ENCODE measurements at places on chromosomes 4 and X.

DNA sequence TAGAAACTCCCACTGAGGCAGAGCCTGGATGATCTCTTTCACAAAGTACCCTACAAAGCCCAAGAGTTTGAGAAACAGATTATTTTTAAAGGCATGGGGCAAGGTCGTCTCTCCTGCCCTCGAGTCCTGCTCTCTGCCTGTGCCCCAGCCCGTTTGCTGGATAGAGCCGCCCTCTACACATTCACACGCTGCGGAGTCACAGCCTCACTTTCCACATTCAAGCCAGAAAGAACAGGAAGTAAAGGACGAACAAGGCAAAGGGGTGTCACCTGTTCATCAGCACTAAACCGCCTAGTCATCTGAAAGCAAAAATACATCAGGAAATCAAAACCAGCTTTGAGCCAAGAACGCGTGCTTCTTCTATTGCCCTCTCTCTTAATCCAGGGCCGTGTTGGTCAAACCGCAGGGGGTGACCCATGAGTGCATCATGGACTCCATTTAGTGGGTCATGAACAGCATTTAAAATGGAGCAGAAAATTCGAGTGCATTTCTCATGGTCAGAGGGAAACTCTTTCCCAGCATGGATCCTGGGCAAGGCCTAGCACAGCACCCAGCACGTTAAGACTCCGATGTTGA is 83.4 kb downstream of the PHKA2 start:
- H3K27ac ChIP-seq = no peak overlapping the region
- H3K36me3 ChIP-seq = no peaks in the 10 kb centered on the region
- no peak overlapping the region for H3K4me3 ChIP-seq
- DNase-seq = no peak
- no peaks in the 10 kb centered on the region for H3K27me3 ChIP-seq

DNA sequence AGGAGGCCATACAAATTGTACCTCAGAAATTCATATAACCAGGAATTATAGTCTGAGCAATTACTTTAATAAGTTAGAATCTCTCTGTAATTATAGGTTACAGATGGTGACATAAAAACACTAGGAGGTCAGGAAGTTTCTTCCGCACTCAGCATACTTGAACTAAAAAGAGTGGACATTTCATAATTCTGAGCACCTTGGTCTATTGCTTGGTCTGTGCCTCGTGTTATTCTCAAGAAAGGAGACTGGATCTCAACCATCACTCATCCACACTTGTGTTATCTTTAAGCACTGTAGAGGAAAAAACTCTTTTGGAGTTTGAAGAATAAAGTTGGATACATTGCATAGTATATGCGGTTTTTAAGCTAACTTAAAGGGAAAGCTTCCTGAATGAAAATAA is 91.1 kb downstream of the SYNPO2 start:
- H3K27ac ChIP-seq = no peak overlapping the region
- H3K36me3 ChIP-seq = no peaks in the 10 kb centered on the region
- H3K4me3 ChIP-seq = no peak overlapping the region
- H3K4me1 ChIP-seq = no peaks in the 10 kb centered on the region

- no peaks in the 10 kb centered on the region for H3K36me3 ChIP-seq
- DNase-seq = no peak
- H3K27ac ChIP-seq = no peak overlapping the region
- no peaks in the 10 kb centered on the region for H3K27me3 ChIP-seq
- H3K4me1 ChIP-seq = no peaks in the 10 kb centered on the region
Measured at GRCh38 chrX:87160435-87161010, 357.1 kb upstream of the KLHL4 start.

DNA sequence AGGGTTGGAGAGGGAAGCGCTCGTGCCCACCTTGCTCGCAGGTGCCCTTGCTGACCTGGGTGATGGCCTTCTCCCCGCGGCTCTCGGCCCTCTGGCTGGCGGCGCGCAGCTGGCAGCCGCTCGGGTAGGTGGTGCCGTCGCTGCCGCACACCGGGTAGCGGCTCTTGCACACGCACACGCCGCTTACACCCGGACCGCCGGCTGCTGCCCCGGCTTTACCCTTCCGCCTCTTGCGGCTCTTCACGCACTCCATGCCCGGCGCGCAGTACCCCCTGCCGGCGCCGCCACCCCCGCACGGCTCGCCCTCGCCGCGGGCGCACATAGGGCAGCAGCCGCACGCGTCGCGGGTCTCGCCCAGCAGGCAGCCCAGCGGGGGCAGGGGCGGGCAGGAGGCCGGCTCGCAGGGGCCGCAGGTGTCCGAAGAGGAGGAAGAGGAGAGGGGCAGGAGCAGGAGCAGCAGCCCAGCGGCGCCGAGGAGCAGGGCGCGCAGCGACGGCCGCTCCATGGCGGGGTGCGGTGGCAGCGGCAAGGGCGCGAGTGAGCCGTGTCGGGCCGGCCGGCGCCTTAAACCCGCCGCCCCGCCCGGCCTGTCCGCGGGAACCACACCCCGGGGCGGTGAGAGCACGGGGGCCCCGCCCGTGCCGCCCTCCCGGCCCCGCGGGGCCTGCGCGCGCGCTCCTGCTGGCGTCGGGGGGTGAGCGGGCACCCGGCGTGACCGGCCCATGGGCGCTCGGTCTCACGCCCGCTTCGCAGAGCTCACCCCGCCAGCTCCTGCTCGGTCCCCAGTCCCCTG is at the start of gene IGFBP7:
TSS of gene IGFBP7 (minus strand) at position 539 of the 793 bp plus-strand sequence. CDS start at position 505, 34 bp downstream.
- H3K27me3 ChIP-seq = no peaks in the 10 kb centered on the region
- DNase-seq = peak; percentile 69
- no peaks in the 10 kb centered on the region for H3K4me1 ChIP-seq
- H3K4me3 ChIP-seq = peak within 1 kb of the TSS; percentile 56
- H3K36me3 ChIP-seq = no peaks in the 10 kb centered on the region

- no peaks in the 10 kb centered on the region for H3K36me3 ChIP-seq
- DNase-seq = no peak
- no peaks in the 10 kb centered on the region for H3K4me1 ChIP-seq
- H3K27ac ChIP-seq = no peak overlapping the region
Measured at GRCh38 chr4:184228056-184228705, 10.5 kb upstream of the ENPP6 start.

DNA sequence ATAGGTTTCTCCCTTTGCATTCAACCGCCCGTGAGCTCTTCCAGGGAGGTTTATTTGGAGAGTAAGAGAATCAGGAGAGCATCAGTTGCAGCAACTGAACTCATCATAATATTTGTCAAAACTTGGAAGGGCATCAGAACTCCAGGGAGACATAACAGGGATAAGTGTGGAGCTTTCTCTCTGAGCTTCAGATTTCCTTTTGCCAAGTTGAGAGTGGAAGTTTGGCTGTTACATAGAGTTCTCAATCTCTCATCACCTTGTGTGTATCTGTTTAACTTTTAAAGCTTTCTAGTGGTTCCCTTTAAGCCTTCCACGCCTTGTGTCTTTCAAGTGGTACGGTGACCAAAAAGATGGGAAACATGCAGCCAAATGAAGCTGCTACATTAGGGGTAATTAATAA is 18.8 kb downstream of the BMP3 start:
- H3K27ac ChIP-seq = no peak overlapping the region
- no peaks in the 10 kb centered on the region for H3K36me3 ChIP-seq
- H3K4me3 ChIP-seq = no peak overlapping the region

DNA sequence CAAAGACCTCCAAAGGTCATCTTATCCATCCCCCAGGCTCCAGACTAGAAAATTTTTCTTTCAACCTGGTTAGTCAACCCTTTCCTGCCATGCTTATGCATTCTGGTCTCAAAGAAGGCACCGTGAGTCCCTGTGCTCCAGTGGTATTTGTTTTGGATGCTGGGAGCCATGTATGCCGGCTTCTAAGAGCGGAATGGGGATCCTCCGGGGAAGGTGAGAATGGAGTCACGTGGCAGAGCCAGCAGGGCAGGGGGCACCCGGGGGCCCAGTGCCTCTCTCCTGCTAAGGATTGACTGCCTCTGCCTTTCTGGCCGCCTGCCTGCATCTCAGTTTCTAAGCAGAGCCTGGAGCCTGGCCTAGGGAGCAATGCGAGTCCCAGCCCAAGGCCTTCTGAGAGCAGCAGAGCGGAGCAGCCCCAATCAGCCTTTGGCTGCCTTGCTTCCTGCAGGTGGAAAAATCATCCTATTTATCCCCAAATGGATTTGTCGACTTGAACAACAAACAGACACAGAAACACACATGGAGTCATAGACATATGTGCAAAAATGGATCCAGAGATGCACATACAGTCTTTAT is 141.0 kb downstream of the PJA1 start:
- H3K27ac ChIP-seq = no peak overlapping the region
- DNase-seq = no peak
- no peaks in the 10 kb centered on the region for H3K27me3 ChIP-seq

- H3K4me3 ChIP-seq = no peak overlapping the region
- no peak overlapping the region for H3K27ac ChIP-seq
- H3K36me3 ChIP-seq = no peaks in the 10 kb centered on the region
- no peaks in the 10 kb centered on the region for H3K4me1 ChIP-seq
- DNase-seq = no peak
- no peaks in the 10 kb centered on the region for H3K27me3 ChIP-seq
Measured at GRCh38 chr4:20847124-20847747, 147.0 kb downstream of the PACRGL start.

- no peaks in the 10 kb centered on the region for H3K27me3 ChIP-seq
- H3K4me3 ChIP-seq = peak overlapping the region; percentile 90
- H3K4me1 ChIP-seq = peaks cover 20% of the 10 kb centered on the region
Measured at GRCh38 chrX:41086627-41086932, 1.3 kb downstream of the USP9X start.

- H3K27ac ChIP-seq = no peak overlapping the region
- H3K36me3 ChIP-seq = no peaks in the 10 kb centered on the region
Measured at GRCh38 chr4:28435314-28435713, 1574.7 kb downstream of the STIM2 start.

DNA sequence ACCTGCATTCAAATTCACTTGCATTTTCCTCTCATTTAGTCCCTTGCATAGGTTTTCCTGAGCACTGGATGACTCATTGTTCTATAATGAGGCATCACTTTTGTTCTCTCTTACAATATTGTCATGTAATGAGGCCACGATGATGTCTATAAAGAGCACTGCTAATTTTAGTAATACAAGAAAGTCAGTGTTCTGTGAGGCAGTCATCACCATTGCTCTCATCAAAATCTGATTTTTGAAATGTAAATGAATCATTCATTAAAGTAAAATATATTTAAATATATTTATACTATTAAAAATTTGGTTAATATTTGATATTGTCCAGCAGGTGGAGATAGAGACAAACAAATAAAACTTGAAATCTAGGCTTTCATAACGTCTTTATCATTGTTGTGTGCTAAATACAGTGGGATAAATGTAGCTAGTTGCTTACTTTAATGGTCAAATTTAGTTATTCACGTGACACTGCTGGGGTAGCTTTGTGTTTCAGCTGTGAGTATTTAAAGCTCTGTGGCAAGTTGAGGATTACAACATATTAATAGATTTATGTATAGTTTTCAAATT is 15.4 kb downstream of the HMGB2 start:
- no peak for DNase-seq
- peaks cover 25% of the 10 kb centered on the region for H3K36me3 ChIP-seq
- H3K4me1 ChIP-seq = no peaks in the 10 kb centered on the region
- H3K27ac ChIP-seq = no peak overlapping the region

DNA sequence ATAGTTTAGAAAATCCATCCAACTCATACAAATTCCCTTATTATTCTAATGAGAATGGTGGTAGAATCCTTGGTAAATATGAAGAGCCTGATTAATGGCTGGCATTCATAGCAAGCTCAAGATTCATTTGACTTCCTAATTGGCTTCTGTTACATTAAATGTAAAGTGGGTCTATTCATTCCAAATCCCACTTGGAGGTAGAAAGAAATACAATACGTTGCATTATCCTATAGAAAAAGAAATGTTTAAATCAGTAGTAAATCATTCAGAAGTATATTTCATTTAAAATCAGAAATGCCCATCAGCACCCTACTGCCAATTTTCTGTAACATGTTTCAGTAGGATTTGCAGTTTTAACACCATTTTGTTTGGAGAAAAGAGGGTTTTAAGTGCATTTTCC is 6.7 kb downstream of the ADGRG4 start:
- H3K4me3 ChIP-seq = no peak overlapping the region
- H3K27me3 ChIP-seq = no peaks in the 10 kb centered on the region
- no peak for DNase-seq
- H3K4me1 ChIP-seq = no peaks in the 10 kb centered on the region
- H3K36me3 ChIP-seq = no peaks in the 10 kb centered on the region

DNA sequence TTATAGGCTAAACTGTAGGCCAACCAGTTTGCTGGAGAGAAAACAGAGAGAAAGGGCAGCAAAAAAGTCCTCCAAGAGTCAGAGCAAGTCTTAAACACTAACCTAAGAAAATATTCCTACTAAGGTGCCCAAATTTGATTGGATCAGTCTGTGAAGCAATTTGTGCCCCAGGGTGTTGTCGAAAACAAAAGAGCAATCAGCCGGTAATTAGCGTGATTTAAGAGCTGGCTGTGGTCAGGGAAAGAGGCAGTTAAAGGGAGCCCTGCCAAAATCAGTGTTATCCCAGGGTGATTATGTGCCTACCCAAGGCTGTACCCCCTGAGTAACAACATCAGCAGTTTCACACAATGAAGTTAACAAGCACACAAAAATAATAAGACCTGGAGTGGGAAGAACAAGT is 6.4 kb upstream of the BRWD3 start:
- H3K27ac ChIP-seq = no peak overlapping the region
- no peaks in the 10 kb centered on the region for H3K36me3 ChIP-seq
- no peak for DNase-seq
- H3K27me3 ChIP-seq = no peaks in the 10 kb centered on the region
- H3K4me1 ChIP-seq = no peaks in the 10 kb centered on the region

DNA sequence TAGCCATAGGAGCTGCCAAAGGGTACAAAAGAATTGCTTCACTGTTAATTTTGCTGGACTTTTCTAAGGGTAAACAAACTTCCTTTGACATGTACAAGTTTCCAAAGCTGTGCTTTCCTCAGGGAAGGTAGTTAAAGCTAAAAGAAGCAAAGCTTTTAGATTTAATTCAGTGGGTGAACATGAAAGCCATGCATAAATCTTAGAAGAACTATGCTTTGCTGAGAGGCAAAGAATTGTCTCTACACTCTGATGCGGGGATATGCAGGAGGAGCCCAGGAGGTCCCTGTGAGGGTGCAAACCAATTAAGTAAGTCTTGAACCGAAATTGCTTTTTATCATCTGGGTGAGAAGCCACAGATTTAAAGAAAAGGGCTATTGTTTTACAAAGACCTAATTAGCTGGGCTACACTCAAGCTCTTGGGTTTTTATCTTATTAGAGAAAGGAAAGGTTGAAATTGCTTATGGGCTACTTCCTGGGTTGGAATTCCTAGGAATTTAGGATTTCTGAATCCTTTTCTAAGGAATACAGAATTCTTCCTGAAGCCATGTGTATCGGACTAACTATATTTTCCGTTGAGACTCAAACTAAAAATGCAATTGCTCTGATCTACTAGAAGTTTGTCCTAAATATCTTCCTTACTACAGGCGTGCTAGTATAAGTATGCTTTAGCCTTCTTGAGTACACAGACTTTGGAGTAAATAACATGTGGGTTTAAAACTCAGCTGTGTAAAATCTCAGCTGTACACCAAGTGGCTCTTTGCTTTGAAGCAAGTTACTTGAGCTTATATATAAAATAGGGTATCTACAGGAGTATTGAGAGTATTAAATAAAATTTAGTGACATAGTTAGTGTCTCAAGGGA is 188.4 kb upstream of the ANK2 start:
- no peaks in the 10 kb centered on the region for H3K27me3 ChIP-seq
- H3K36me3 ChIP-seq = no peaks in the 10 kb centered on the region
- no peaks in the 10 kb centered on the region for H3K4me1 ChIP-seq
- no peak overlapping the region for H3K4me3 ChIP-seq

GRCh38 chr4:2939383-2940243 is 23.6 kb downstream of the NOP14 start:
- no peaks in the 10 kb centered on the region for H3K27me3 ChIP-seq
- peak; percentile 12 for DNase-seq
- no peaks in the 10 kb centered on the region for H3K36me3 ChIP-seq
- peaks cover 3% of the 10 kb centered on the region for H3K4me1 ChIP-seq
- no peak overlapping the region for H3K27ac ChIP-seq
